ENCODE measurements at places on chromosomes 7 and 10. TPM values are rescaled to one million over a fixed set of nuclear protein-coding genes. Genes with fewer than 3 reads are reported as not detected.

GRCh38 chr7:102395592-102395872 is 631 bp upstream of the PRKRIP1 start:
- peaks cover 5% of the 10 kb centered on the region for H3K4me1 ChIP-seq
- peak overlapping the region; percentile 99 for H3K27ac ChIP-seq
- no peak for DNase-seq
- peaks cover 20% of the 10 kb centered on the region for H3K36me3 ChIP-seq

DNA sequence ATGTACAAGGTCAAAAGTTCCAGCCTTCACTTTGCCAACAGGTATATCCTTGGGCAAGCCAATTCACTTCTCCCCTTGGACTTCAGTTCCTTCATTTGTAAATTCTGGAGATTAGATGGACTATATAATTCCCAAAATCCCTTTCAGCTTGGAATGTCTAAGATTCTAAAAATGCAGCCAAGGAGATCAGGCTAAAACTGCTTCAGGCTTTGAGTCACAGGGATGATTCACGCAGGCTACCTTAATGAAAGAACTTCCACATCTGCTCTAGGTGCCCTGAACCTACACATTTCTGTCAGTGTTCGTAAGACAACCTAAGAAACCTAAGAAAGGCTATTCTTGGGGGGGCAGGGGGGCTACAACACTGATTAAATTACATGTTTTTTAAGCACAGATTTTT is 7.1 kb downstream of the CPVL start:
- H3K4me3 ChIP-seq = no peak overlapping the region
- no peaks in the 10 kb centered on the region for H3K27me3 ChIP-seq
- peaks cover 7% of the 10 kb centered on the region for H3K36me3 ChIP-seq
- H3K27ac ChIP-seq = no peak overlapping the region
- H3K4me1 ChIP-seq = no peaks in the 10 kb centered on the region
- DNase-seq = no peak

- no peak overlapping the region for H3K4me3 ChIP-seq
- no peaks in the 10 kb centered on the region for H3K27me3 ChIP-seq
- H3K4me1 ChIP-seq = peaks cover 4% of the 10 kb centered on the region
- H3K36me3 ChIP-seq = no peaks in the 10 kb centered on the region
- no peak overlapping the region for H3K27ac ChIP-seq
Observed at GRCh38 chr7:4265066-4265465, 417.0 kb upstream of the FOXK1 start.

The TAS2R38 gene
- 0.16 TPM for total RNA-seq

- no peaks in the 10 kb centered on the region for H3K4me1 ChIP-seq
- DNase-seq = no peak
Observed at GRCh38 chr10:101986624-101986971, 69.4 kb downstream of the ARMH3 start.

All from WTC11 (cell line).